Left lobe of liver (tissue), 2 donors: ENCODE measurements at places on chromosomes 5 and 9. TPM values are rescaled to one million over a fixed set of nuclear protein-coding genes. Genes with fewer than 3 reads are reported as not detected.

Gene MED7
- 3.2 TPM for total RNA-seq

Gene DNM1
- 3.7 TPM for total RNA-seq

Gene NOXA1
- 6.0 TPM for total RNA-seq

Gene SNCAIP
- 0.23 TPM for total RNA-seq

- DNase-seq = no peak
Observed at GRCh38 chr5:39341896-39342295, 22.4 kb downstream of the C9 start.

DNA sequence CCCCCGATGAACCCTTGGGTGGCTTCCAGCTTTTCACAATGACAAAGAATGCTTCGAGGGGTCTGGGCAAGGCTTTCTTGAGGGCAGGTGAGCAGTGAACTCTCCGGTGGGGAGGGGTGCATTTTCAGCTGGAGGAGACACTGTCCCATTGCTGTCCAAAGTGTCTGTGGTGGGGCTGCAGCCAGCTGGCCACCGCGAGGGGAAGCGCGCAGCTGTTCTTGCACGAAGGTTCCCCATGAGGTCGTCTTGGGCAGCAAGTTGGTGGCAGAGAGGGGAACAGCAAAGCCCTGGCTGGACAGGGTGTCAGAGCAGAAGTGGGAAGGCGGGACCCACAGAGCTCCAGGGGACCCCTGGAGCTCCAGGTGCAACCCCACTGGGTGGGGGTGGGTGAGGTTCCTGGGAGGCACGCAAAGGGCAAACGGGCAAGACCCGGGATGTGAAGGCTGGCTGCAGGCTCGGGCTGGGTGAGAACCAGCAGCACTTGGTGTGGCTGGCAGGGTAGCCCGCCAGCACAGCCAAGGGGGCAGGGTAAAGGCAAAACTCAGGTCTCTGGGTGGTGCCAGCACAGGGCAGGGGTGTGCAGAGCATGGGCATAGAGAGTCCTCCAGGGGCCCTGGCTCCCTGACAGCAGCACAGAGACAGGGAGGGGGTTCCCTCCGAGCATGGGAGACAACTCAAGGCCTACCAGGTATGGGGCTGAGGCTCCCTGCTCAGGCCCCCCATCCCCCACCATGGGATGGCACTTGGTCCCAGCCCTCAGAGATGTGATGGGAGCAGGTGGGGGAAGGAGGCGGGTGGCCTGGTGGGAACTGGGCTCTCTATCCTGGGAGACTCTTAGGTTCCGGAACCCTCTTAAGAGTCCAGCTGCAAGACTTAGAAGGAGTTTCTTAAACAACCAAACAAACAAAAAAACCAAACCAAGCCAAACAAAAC, 26.6 kb downstream of the TSPAN17 start:
- no peak for DNase-seq
